ENCODE measurements at places on chromosomes 11 and 22.

GRCh38 chr22:47080100-47080499 is 317.6 kb downstream of the TBC1D22A start:
- DNase-seq = no peak

DNA sequence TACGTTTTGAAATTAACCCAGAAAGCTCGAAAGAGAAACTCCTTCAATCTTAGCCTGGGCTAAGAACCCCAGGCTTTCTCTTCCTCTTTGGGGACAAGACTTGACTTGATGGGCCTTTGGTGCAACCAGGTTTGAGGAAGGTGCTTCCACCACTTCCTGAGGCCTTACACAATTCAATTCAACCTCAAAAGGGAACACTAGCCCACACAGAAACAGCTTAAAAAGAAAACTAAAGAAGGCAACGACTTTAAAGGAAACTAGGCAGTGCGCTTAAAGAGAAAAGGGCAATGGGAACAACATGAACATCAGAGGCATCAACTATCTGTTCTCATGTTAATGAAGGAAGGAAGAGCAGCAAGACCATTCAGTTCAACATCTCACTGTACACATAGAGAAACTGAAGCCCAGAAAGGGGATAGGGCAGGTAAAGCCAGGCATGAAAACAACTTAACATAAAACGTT is 24.8 kb downstream of the PAK1 start:
- no peak for DNase-seq

DNA sequence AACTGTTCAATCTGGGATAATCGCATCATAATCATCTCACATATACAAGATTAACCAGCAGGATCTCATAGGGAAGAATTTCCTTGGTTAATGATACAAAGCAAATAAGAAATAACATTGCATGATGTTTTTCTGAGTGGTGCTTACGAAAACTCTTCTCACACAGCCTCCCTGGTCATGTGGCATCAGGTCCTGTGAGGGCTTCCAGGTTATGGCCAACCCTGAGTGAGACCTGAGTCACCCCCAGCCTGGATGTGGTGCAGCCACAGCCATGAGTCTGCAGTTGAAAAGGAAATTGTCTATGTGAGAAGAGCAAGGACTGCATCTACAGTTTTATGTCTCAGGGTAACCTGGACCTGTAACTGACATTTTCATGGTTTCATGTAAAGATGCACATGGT is 90.5 kb upstream of the XKR3 start:
- DNase-seq = no peak

DNA sequence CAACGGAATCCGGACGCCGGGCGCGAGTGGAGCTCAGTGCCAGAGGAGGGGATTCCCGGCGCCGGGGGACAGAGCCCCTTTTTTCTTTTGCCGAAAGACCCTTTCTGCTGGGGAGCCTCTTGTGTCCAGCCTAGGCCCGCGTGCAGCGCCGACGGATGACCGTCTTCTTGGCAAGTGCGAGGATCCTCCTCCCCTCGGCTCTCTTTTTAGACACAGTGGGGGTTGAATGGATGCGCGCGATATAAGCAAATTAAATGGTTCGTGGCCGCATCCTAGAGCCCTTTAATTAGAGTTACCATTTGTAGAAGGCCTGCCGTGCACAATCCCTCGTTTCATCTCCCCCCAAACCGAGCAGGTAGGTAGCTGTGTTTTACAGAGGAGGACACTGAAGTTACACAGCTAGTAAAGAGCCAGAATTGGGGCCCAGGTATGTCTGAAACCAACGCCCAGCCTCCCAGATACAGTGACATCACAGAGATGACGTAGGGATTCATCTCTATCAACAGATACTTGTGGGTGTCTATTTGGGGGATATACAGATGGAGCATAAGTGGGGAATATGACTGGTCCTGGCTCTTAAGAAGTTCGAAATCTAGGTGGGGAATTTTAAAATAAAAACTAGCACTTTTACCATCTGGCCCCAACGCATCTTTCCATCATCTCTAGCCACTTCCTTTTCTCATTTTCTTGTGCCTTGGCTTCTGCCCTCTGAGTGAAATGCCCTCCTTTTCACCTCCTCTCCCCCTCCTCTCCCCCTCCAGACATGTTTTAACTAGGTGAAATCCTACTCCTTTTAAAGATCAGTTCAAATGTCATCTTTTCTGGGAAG is 875 bp downstream of the TCP11L1 start:
- no peak for DNase-seq

DNA sequence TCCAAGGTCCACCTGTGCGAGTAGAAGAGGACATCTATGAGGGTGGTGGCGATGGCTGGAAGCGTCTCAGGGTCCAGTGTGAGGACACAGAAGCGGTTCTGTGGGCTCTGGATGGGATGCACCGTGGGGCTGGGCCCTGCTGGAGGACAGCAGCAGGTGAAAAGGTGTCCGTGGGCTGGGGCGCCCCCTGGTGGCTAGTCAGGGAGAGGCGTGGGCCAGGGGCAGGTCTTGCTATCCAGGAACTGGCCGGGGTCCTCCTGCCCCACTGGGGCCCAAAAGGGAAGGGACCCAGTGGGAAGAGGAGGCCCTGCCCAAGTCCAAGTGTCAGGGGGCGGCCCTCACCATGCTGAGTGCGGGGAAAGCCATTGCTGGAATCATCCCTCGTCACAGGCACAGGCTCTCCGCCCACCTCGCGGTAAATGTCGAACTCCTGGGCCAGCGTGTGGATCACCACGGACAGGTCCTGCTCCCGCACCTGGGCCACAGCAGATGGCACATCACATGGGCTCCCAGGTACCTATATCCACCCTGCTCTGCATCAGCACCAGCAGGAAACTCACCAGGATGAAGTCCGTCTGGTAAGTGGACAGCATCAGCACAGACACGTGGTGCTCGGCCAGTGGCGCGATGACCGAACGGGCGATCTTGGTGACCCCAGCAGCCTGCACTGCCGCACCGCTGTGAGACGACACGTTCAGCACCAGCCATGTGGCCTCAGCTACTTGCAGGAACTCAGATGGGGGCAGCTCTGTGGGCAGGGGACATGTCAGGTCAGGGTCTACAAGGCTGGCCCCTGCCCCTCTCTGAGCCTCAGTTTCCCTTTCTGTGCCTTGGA is 2.3 kb downstream of the CASTOR1 start:
- DNase-seq = no peak
